ENCODE measurements at places on chromosomes 3 and 15. TPM values are rescaled to one million over a fixed set of nuclear protein-coding genes. Genes with fewer than 3 reads are reported as not detected.

PSTPIP1 gene
- not detected for polyA plus RNA-seq

IQSEC1 gene
- 2.6 TPM for polyA plus RNA-seq

FBXO40 gene
- polyA plus RNA-seq: 0.84 TPM

SLC24A5 gene
- 0.47 TPM for polyA plus RNA-seq

LMOD3 gene
- 0.32 TPM for polyA plus RNA-seq

NTRK3 gene
- 20.6 TPM for polyA plus RNA-seq

GABRR3 gene
- polyA plus RNA-seq: not detected

RBPMS2 gene
- polyA plus RNA-seq: 0.59 TPM

PLCB2 gene
- not detected for polyA plus RNA-seq

PRR23C gene
- polyA plus RNA-seq: not detected

SV2B gene
- polyA plus RNA-seq: 2.0 TPM

GRAMD2A gene
- 0.29 TPM for polyA plus RNA-seq

GNAT1 gene
- not detected for polyA plus RNA-seq

XIRP1 gene
- polyA plus RNA-seq: not detected

HHLA2 gene
- 0.90 TPM for polyA plus RNA-seq

GALNT15 gene
- 1.0 TPM for polyA plus RNA-seq

MESP1 gene
- polyA plus RNA-seq: 2.1 TPM

ZBED2 gene
- polyA plus RNA-seq: not detected

GASK1A gene
- polyA plus RNA-seq: 2.2 TPM

CPA3 gene
- not detected for polyA plus RNA-seq

MORC1 gene
- not detected for polyA plus RNA-seq

MFGE8 gene
- 2.0 TPM for polyA plus RNA-seq

ETV5 gene
- polyA plus RNA-seq: 38.9 TPM

PTH1R gene
- 2.5 TPM for polyA plus RNA-seq

BCHE gene
- polyA plus RNA-seq: 30.3 TPM

LDHAL6B gene
- polyA plus RNA-seq: not detected

ZIC4 gene
- 2.5 TPM for polyA plus RNA-seq

NPHP3 gene
- 9.6 TPM for polyA plus RNA-seq

BLM gene
- polyA plus RNA-seq: 24.4 TPM

FAM227B gene
- polyA plus RNA-seq: 2.7 TPM

ZNF774 gene
- 2.7 TPM for polyA plus RNA-seq

SENP7 gene
- polyA plus RNA-seq: 20.1 TPM

DUOXA2 gene
- polyA plus RNA-seq: not detected

CEMIP gene
- polyA plus RNA-seq: 2.6 TPM

LSMEM2 gene
- not detected for polyA plus RNA-seq

GCSAM gene
- polyA plus RNA-seq: not detected

RTP4 gene
- not detected for polyA plus RNA-seq

ST3GAL6 gene
- 46.5 TPM for polyA plus RNA-seq

TNFSF10 gene
- polyA plus RNA-seq: not detected

NPAP1 gene
- 0.47 TPM for polyA plus RNA-seq

CCR3 gene
- polyA plus RNA-seq: not detected

MUC13 gene
- polyA plus RNA-seq: not detected

NGLY1 gene
- polyA plus RNA-seq: 40.7 TPM

PTX3 gene
- 0.92 TPM for polyA plus RNA-seq

ZIC1 gene
- 16.1 TPM for polyA plus RNA-seq

CDHR4 gene
- not detected for polyA plus RNA-seq

CPEB1 gene
- 49.0 TPM for polyA plus RNA-seq

LTK gene
- polyA plus RNA-seq: 6.2 TPM

PLSCR4 gene
- polyA plus RNA-seq: 15.9 TPM

RASGRF1 gene
- 42.9 TPM for polyA plus RNA-seq

THRB gene
- polyA plus RNA-seq: 5.6 TPM

GOLGA6L4 gene
- polyA plus RNA-seq: 3.4 TPM

SLC25A36 gene
- 41.1 TPM for polyA plus RNA-seq

P2RY12 gene
- polyA plus RNA-seq: 0.27 TPM

CSPG4 gene
- polyA plus RNA-seq: not detected

GPR160 gene
- 0.16 TPM for polyA plus RNA-seq

DUOX1 gene
- not detected for polyA plus RNA-seq

ITGA11 gene
- polyA plus RNA-seq: 0.42 TPM

CHMP2B gene
- polyA plus RNA-seq: 47.3 TPM

All from Purkinje cell (primary cell).